ENCODE measurements at places on chromosomes 3 and 15.
A peak's percentile ranks its signal among the peaks of the same experiment; 100 is the strongest.

GRCh38 chr3:144053121-144053520 lies 81.5 kb downstream of the DIPK2A start:
- DNase-seq = no peak
- no peaks in the 10 kb centered on the region for H3K4me1 ChIP-seq
- H3K36me3 ChIP-seq = no peaks in the 10 kb centered on the region

- H3K27me3 ChIP-seq = peaks cover 5% of the 10 kb centered on the region
- H3K4me3 ChIP-seq = no peak overlapping the region
- H3K36me3 ChIP-seq = no peaks in the 10 kb centered on the region
- no peak for DNase-seq
- H3K4me1 ChIP-seq = peaks cover 18% of the 10 kb centered on the region
These were observed 38.8 kb upstream of the ZNF445 start for GRCh38 chr3:44516230-44516629.

DNA sequence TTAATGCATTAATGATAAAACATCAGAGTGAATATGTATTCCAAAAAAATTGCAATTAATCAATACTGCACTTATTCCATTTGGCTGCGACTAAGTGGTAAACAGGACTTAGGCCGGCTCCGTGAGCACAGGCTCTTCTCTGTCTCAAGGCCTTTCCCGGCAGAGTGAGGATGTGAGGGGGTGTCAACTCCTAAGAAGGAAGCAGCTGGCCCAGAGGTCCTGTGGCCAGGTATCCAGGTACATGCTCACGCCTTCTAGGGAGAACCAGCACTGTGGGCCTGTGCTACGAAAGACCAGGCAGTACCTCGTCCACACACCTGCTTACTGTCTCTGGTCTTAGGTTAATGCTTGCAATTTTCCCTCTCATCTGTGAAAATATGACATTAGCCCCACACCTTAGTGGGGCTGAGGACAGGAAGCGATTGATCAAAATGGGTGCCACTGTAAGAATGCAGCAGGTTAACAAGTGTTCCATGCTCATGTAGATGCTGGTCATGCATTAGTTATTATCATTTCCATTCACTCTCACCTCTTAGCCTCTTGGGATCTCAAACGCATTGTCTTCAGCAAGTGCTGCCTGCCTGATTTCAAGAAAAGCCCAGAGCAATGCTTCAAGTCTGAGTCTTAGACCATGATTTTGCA lies 175.3 kb downstream of the ABHD5 start:
- no peaks in the 10 kb centered on the region for H3K36me3 ChIP-seq
- DNase-seq = no peak
- H3K27me3 ChIP-seq = peaks cover 3% of the 10 kb centered on the region
- H3K4me1 ChIP-seq = no peaks in the 10 kb centered on the region
- no peak overlapping the region for H3K4me3 ChIP-seq

DNA sequence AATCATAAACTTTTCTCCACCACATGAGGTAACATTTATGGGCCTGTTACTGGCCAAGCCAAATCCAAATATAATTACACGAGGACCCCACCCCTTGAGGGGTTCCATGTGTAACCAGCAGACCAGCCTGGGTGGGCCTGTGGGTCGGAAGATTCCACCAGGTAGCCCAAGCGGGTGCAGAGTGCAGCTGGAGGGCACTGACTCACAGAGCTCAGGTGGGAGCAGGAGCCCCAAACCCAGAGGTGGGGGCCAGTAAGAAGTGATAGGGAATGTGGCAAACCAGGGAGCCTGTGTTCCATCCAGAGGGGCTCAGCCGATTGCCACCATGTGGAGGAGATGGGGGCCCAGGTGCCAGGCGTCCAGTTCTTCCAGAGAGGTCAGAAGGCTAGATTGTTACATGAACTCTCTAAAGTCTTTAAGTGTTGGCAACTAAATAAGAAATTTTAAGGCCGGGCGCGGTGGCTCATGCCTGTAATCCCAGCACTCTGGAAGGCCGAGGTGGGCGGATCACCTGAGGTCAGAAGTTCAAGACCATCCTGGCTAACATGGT lies 2.6 kb downstream of the GP9 start:
- H3K36me3 ChIP-seq = no peaks in the 10 kb centered on the region
- H3K27me3 ChIP-seq = peaks cover 3% of the 10 kb centered on the region
- no peaks in the 10 kb centered on the region for H3K4me1 ChIP-seq
- no peak for DNase-seq
- no peak overlapping the region for H3K27ac ChIP-seq

DNA sequence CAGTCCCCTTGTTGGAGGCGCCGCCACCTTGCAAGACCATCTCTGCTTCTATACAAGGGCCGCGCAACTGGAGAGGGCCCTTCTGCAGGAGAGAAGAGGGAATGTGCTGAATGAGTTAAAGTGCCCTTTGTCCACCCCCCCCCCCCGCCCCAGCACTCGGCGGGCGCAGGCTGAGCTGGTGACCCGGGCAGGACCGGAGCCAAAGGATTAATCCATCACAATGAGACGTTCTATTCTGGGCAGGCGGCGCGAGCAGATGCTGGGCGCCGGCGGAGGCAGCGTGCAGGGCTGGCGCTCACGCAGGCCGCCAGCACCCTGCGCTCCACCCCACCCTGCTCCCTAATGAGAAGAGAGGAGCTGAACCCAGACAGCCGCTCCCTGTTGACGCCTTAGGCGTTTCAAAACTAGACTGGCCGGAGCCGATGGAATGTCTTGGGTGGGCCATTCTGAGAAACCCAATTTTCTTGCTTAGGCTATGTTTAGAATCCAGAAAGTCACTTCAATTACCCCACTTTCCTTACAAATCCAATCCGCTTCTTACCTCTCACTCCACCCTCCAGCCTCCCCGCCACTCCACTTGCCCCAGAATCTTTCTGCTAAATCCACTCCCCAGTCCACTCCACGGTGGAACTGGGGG lies 32.9 kb downstream of the GJD2 start:
- H3K4me1 ChIP-seq = no peaks in the 10 kb centered on the region
- no peak for DNase-seq
- H3K4me3 ChIP-seq = no peak overlapping the region

- no peak overlapping the region for H3K4me3 ChIP-seq
- no peaks in the 10 kb centered on the region for H3K27me3 ChIP-seq
- H3K36me3 ChIP-seq = no peaks in the 10 kb centered on the region
- DNase-seq = no peak
These were observed 77.3 kb upstream of the RARB start for GRCh38 chr3:25350725-25351114.

DNA sequence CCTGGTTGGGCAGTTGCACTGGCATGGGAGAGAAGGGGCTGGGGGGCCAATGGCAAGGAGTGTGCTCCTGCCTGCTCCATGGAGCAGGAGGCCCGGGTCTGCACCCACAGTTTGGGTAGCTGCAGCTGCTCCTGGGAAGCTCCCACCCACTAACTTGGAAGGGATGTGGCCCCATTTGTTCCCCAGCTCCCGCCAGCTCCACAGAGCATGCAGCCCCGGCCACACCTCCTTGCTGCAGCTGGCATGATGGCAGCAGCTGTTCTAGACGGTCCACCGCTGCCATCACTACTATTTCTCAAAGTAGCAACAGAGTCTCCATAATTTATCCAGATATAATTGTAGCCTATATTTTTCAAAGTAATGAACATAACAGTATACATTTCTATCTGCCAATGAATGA lies 65.8 kb downstream of the PIK3CB start:
- no peak for DNase-seq
- H3K36me3 ChIP-seq = peaks cover 8% of the 10 kb centered on the region
- H3K27me3 ChIP-seq = no peaks in the 10 kb centered on the region

- H3K36me3 ChIP-seq = peaks cover 38% of the 10 kb centered on the region
- H3K4me3 ChIP-seq = no peak overlapping the region
- H3K27me3 ChIP-seq = no peaks in the 10 kb centered on the region
- no peak overlapping the region for H3K27ac ChIP-seq
- peaks cover 22% of the 10 kb centered on the region for H3K4me1 ChIP-seq
These were observed 53.8 kb downstream of the CMTM6 start for GRCh38 chr3:32448686-32449474.

GRCh38 chr15:95041297-95041696 lies 809.9 kb downstream of the MCTP2 start:
- H3K36me3 ChIP-seq = no peaks in the 10 kb centered on the region
- DNase-seq = no peak
- no peaks in the 10 kb centered on the region for H3K27me3 ChIP-seq
- no peaks in the 10 kb centered on the region for H3K4me1 ChIP-seq
- H3K27ac ChIP-seq = no peak overlapping the region
- H3K4me3 ChIP-seq = no peak overlapping the region

- H3K4me1 ChIP-seq = peaks cover 5% of the 10 kb centered on the region
- H3K27ac ChIP-seq = peak overlapping the region; percentile 10
- H3K27me3 ChIP-seq = peaks cover 6% of the 10 kb centered on the region
- no peak overlapping the region for H3K4me3 ChIP-seq
These were observed 8.8 kb upstream of the MINDY2 start for GRCh38 chr15:58762285-58762684.

DNA sequence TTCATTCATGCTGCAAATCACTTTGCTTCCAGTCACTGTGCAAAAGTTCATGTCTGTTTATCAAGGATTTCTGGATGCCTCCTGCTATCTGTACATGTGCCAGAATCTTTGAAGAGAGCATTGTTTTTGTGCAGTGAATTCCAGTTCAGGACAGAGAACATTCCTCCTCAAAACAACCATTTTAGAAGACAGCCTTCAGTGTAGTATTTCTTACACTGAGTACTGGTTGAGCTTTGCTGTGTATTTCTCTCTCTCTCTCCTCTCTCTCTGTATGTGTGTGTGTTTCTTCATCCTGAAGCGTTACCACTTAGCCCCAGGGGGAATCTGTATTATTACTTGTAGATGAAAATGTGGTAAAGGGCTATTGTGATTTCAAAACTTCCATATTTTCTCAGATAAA lies 123.8 kb upstream of the CHL1 start:
- DNase-seq = no peak
- no peaks in the 10 kb centered on the region for H3K36me3 ChIP-seq
- no peak overlapping the region for H3K27ac ChIP-seq
- H3K27me3 ChIP-seq = peaks cover 2% of the 10 kb centered on the region
- H3K4me1 ChIP-seq = no peaks in the 10 kb centered on the region
- H3K4me3 ChIP-seq = no peak overlapping the region

DNA sequence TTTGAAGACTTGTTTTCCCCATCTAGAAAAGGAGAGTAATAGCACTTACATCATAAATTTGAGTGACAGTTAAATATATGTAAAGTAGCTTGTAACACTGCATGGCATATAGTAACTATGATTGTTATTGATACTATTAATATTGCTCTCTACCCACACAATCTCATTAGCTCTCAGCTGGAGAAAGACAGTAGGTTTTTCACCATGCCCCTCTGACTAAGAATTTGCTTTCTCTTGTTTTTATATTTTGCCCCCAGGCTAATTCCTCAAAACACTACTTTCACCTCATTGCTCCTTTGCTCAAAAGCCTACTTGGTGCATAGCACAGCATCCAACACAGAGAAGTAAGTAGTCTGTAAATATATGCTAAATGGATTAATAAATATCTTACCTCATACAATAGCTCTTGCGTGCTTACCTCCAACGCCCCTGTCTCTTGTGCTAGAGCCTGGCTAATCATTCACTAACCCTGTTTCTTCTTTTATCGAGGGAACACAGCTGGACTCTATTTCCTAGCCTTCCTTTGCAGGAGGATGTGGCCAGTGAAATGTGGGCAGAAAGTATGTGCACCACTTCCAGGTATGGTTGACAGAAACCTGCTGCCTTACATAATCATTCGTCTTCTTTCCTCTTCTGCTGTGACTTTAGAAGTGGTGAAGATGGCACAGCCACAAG lies 190.0 kb downstream of the PLCH1 start:
- no peaks in the 10 kb centered on the region for H3K36me3 ChIP-seq
- H3K4me1 ChIP-seq = peaks cover 28% of the 10 kb centered on the region
- H3K27ac ChIP-seq = peak overlapping the region; percentile 3
- DNase-seq = peak; percentile 26

DNA sequence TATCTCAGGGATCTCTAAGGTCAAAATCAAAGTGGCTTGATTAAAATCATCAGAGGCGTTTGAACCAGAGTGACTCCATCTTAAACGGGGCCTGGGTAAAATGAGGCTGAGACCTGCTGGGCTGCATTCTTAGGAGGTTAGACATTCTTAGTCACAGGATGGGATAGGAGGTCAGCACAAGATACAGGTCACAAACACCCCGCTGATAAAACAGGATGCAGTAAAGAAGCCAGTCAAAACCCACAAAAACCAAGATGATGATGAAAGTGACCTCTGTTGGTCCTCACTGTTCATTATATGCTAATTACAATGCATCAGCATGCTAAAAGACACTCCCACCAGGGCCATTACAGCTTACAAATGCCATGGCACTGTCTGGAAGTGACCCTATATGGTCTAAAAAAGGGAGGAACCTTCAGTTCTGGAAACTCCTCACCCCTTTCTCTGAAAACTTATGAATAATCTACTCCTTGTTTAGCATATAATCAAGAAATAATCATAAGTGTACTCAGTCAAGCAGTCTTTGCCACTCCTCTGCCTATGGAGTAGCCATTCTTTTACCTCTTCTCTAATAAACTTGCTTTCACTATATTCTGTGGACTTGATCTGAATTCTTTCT lies 143.3 kb upstream of the SLCO3A1 start:
- no peak for DNase-seq
- peaks cover 21% of the 10 kb centered on the region for H3K4me1 ChIP-seq
- peaks cover 35% of the 10 kb centered on the region for H3K27me3 ChIP-seq
- H3K27ac ChIP-seq = no peak overlapping the region
- H3K4me3 ChIP-seq = no peak overlapping the region

DNA sequence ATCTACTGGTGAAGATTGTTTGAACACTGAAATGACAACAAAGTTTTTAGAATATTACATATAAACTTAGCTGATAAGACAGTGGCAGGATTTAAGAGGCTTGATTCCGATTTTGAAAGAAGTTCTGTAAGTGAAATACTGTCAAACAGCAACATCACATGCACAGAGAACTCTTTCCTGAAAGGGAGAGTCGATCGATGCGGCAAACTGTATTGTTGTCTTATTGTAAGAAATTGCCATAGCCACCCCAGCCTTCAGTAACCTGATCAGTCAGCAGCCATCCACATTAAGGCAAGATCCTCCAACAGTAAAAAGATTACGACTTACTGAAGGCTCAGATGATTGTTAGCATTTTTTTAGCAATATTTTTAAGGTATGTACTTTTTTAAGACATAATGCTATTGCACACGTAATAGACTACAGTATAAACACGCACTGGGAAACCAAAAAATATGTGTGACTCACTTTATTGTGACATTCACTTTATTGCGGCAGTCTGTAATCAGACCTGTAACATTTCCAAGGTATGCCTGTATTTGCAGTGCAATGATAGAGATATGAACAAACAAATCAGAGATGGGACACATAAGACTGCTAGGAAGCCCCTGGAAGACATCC lies 225.6 kb upstream of the UBE2E1 start:
- H3K27me3 ChIP-seq = no peaks in the 10 kb centered on the region
- H3K4me1 ChIP-seq = no peaks in the 10 kb centered on the region
- no peak for DNase-seq
- H3K36me3 ChIP-seq = no peaks in the 10 kb centered on the region
- H3K27ac ChIP-seq = no peak overlapping the region
- H3K4me3 ChIP-seq = no peak overlapping the region

GRCh38 chr3:122074621-122075265 lies 19.6 kb downstream of the CD86 start:
- H3K36me3 ChIP-seq = peaks cover 8% of the 10 kb centered on the region
- DNase-seq = peak; percentile 43
- H3K4me3 ChIP-seq = peak overlapping the region; percentile 71

- no peak overlapping the region for H3K4me3 ChIP-seq
- H3K27ac ChIP-seq = no peak overlapping the region
- H3K27me3 ChIP-seq = no peaks in the 10 kb centered on the region
- DNase-seq = no peak
- H3K36me3 ChIP-seq = peaks cover 4% of the 10 kb centered on the region
These were observed 18.7 kb downstream of the BCL2A1 start for GRCh38 chr15:79952329-79952728.

- no peaks in the 10 kb centered on the region for H3K27me3 ChIP-seq
- DNase-seq = no peak
- peaks cover 2% of the 10 kb centered on the region for H3K36me3 ChIP-seq
- H3K27ac ChIP-seq = peak overlapping the region; percentile 2
- no peak overlapping the region for H3K4me3 ChIP-seq
These were observed 8.8 kb downstream of the ADPRH start for GRCh38 chr3:119588112-119588511.
